ENCODE measurements at places on chromosomes 7 and 10. TPM values are rescaled to one million over a fixed set of nuclear protein-coding genes. Genes with fewer than 3 reads are reported as not detected.

- no peaks in the 10 kb centered on the region for H3K4me1 ChIP-seq
- H3K27ac ChIP-seq = no peak overlapping the region
- H3K36me3 ChIP-seq = no peaks in the 10 kb centered on the region
- DNase-seq = no peak
Measured at GRCh38 chr10:89651916-89652573, 7.0 kb upstream of the PANK1 start.

RPA3 gene
- total RNA-seq = 12.7 TPM

- H3K4me3 ChIP-seq = no peak overlapping the region
- no peak for DNase-seq
- H3K27ac ChIP-seq = no peak overlapping the region
- H3K27me3 ChIP-seq = no peaks in the 10 kb centered on the region
- no peaks in the 10 kb centered on the region for H3K4me1 ChIP-seq
Measured at GRCh38 chr10:106712988-106713387, 451.5 kb downstream of the SORCS1 start.

DNA sequence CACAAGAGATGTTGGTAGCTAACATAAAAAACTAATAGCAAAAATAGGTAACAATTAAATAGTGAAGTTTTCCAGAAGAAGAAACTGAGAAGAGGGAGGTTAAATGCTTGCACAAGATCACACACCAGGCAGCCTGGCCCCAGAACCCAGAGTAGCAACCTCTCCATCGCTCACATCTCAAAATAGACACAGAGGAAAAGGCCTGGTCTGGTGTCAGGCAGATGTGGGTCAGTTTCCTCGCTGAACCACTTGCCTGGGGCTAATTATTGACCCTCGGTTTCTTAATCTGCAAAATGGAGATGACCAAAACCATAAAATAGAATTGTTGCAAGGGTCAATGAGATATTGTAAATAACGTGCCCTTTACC is 44.5 kb upstream of the STK17A start:
- no peak overlapping the region for H3K27ac ChIP-seq
- H3K4me1 ChIP-seq = peaks cover 34% of the 10 kb centered on the region
- no peak overlapping the region for H3K4me3 ChIP-seq
- no peak for DNase-seq

PARG gene
- total RNA-seq = 32.2 TPM

DNA sequence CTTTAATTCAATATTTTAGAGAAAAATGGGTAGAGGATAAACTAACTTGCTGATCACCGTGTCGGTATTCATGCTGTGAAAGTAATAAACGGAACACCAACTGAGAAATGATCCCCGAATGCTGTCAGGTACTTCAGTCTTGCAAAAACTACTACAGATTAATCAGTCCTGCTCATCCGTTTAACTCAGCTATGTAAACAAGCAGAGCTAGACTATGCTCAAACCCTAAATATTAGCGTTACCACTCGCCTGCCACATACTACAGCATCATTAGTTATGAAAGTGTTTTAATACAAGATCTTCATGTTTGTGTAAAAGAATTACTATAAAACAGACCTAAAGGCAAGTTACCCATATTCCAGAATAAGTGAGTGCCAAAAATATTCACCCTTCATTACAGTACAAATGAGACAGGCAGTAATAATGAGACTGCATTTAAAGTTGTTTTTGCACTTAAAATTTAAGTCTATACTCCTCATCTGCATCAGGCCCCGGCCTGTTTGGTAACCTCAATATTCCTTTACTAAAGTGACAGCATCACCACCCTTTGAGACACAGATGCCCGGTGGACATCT is 952 bp downstream of the DNMBP start:
- H3K4me1 ChIP-seq = peaks cover 15% of the 10 kb centered on the region
- H3K36me3 ChIP-seq = no peaks in the 10 kb centered on the region
- no peaks in the 10 kb centered on the region for H3K27me3 ChIP-seq

DNA sequence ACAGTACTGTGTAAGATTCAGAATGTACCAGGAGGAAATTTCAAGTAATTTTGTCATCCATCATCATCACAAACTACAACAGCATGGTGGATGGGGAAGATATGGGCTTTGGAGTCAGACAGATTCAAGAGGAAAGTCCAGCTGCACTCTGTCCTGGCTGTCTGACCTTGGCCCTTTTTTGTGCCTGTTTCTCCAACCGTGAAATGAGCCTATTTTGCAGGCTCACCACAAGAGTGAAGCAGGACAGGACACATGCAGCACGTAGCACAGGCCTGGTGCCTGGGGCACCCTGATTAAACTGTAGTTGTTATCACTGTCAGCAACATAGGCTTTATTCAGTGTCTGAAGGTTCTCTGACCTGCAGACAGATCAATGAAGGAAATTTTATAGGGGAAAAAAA is 37.6 kb downstream of the RHOBTB1 start:
- no peak for DNase-seq
- peaks cover 2% of the 10 kb centered on the region for H3K4me1 ChIP-seq
- no peaks in the 10 kb centered on the region for H3K27me3 ChIP-seq
- H3K36me3 ChIP-seq = peaks cover 24% of the 10 kb centered on the region
- H3K27ac ChIP-seq = no peak overlapping the region

DNA sequence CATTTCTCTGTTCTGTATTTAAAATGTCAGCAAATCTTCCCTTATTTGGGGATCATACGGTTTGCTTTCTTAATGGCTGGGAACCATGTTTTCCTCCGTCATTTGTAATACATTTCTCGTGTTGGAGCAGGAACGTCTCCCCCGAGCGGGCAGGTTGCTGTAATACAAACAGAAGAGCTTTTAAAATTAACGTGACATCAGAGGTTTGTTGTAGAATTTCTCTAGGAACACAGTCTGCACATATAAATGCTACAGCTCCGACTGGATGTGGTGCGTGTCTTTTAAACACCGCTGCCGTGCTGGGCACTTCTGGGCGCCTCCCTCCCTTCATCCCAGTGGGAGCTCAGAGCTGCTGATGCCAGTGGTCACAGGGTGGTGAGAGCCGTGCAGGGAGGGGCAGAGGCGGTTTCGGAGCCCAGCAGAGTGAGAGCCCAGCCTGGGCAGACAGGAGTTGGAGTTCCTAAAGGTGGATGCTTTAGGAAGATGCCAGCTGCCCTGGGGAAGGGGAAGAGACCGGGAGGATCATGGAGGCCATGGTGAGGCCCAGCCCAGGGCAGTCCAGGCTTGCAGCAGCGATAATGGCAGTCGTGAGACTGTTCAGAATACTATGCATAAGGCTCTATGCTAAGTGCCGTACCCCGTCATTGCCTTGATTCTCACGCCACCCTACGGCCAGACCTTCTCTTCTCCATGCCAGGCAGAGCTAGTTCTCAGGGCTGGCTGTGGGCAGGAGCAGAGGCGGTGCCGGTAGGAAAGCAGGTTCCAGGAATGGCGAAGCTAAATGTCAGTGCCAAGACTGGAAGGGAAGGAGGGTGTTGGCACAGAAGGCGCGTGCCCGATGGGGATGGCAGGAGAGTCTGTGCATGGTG is 96.2 kb downstream of the GLRX3 start:
- no peaks in the 10 kb centered on the region for H3K36me3 ChIP-seq
- no peak overlapping the region for H3K27ac ChIP-seq
- H3K4me3 ChIP-seq = no peak overlapping the region
- no peaks in the 10 kb centered on the region for H3K4me1 ChIP-seq
- H3K27me3 ChIP-seq = no peaks in the 10 kb centered on the region
- no peak for DNase-seq

DNA sequence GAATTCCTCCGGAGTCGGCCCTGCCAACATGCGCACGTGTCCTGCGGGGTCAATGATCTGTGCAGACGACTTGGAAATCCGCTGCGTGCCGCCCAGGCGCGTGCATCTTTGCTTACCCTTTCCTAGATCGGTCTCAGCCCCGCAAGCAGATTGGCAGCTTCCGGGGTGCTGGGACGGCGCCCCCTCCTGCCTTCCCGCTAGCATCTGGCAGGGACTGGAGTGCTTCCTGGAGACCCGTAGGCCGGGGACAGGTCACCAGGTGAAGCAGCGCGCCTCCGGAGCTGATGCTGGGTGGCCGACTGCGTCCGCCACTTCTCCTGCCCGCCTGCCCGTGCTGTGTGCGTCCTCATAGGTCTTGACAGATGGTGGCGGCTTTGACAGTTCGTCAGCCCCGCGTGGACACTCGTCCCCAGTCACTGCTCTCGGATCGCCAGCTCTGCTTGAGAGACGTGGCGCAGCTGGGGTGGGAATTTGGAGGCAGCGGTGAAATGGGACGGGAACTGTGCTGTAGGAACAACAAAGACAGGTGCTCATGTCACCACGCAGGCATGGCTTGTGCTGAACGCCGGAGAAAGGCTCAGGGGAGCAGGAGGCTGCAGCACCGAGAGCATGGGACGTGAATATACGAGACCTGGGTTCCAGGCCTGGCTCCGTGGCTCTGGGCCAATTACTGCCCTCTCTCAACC is 21.9 kb upstream of the KCNK18 start:
- no peak overlapping the region for H3K27ac ChIP-seq
- no peaks in the 10 kb centered on the region for H3K4me1 ChIP-seq
- no peak for DNase-seq
- H3K36me3 ChIP-seq = no peaks in the 10 kb centered on the region
- H3K4me3 ChIP-seq = no peak overlapping the region

LRIT1 gene
- not detected for total RNA-seq

FANK1 gene
- total RNA-seq = 1.9 TPM

INSYN2A gene
- 0.18 TPM for total RNA-seq

- no peak overlapping the region for H3K27ac ChIP-seq
- no peak for DNase-seq
- H3K36me3 ChIP-seq = no peaks in the 10 kb centered on the region
- H3K4me1 ChIP-seq = no peaks in the 10 kb centered on the region
Measured at GRCh38 chr7:118006979-118007378, 133.7 kb upstream of the CTTNBP2 start.

DNA sequence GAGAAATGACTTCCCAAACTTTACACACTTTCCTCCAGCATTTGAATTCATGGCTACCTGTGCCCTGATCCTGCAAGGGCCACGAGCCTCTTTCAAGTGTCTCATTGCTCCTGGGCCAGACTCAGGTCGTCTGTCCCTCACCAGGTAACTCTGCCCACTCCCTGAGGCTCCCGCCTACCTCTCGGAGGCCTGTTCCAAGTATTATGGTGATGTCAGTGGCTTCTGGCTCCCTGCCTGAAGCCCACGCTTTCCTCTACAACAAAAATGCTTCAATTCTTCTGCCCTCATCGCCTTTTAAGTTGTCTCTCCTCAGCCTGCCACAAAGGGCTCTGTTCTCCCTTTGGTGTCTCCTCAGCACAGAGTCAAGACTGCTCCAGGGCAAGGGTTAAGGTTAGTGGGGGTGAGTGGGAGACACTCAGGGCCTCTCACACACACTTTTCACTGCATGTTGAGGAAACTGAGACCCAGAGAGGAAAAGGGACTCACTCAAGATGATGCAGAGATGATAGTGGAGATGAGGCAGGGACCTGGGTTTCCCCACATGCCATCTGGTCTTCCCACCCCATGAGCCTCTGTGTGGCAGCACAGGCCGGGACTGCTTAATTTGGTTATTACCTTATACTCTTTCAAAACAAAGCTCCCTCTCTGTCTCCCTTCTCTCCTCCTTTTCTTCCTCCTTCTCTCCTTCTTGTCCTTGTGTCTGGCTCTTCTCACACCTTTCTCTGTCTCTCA is 28.3 kb upstream of the EGR2 start:
- H3K36me3 ChIP-seq = no peaks in the 10 kb centered on the region
- H3K27me3 ChIP-seq = peaks cover 7% of the 10 kb centered on the region
- H3K27ac ChIP-seq = no peak overlapping the region
- no peaks in the 10 kb centered on the region for H3K4me1 ChIP-seq
- H3K4me3 ChIP-seq = no peak overlapping the region

DNA sequence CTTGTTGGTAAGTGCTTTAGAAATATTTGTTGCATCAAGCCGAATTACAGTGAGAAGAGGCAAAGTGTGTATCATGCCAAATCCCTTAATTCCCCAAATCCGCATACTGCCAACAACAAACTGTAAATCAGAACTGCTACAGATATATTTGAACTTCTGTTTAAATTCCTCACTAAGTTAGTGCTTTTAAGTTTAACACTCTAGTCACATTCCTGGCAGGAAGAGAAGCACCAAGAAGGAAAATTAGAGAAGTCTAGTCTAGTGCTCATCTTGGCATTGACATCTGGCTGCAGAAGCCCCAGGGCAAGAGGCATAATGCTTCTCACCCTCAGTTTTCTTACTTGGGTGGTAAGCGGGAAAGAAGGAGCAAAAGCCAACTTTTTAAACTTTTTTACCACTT is 343.5 kb downstream of the GPR37 start:
- H3K4me1 ChIP-seq = no peaks in the 10 kb centered on the region
- no peak overlapping the region for H3K27ac ChIP-seq
- DNase-seq = no peak
- H3K36me3 ChIP-seq = no peaks in the 10 kb centered on the region
- H3K27me3 ChIP-seq = no peaks in the 10 kb centered on the region

USP6NL gene
- 11.9 TPM for total RNA-seq

- no peak overlapping the region for H3K4me3 ChIP-seq
- DNase-seq = peak; percentile 53
- H3K27me3 ChIP-seq = no peaks in the 10 kb centered on the region
- peaks cover 19% of the 10 kb centered on the region for H3K36me3 ChIP-seq
Measured at GRCh38 chr10:404991-405390, 269.7 kb downstream of the ZMYND11 start.

COL1A2 gene
- total RNA-seq = 1,211 TPM

DNA sequence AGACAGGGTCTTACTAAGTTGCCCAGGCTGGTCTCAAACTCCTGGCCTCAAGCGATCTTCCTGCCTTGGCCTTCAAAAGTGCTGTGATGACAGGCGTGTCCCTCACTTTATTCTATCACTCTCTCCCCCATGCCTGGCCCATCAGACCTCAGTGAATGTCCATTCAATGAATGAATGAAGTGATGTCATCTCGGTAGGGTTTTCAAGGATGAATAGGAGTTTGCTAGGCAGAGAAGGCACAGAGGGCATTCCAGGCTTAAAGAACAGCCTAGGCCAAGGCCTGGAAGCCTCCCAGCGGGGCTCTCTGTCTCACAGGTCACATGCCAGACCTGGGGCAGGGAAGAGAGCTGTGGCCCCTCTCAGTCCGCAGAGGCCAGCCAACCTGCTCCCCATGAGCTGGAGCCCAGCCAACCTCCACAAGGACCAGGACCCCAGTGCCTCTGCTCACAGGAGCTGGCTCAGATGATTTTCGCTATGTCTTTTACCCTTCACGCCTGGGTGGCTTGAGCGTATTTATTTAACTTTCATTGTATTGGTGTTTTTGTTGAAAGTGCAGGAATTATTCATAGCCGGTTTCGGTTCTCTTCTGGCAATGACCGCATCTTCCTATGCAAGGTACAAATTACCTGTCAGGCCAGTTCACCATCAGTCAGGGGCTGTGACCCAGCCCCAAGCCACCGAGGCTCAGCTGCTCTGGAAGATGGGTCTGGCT is 11.8 kb upstream of the TNRC18 start:
- H3K4me3 ChIP-seq = no peak overlapping the region
- no peaks in the 10 kb centered on the region for H3K27me3 ChIP-seq
- H3K36me3 ChIP-seq = peaks cover 23% of the 10 kb centered on the region
- peaks cover 2% of the 10 kb centered on the region for H3K4me1 ChIP-seq
- DNase-seq = no peak

GRCh38 chr7:82729172-82730030 is 285.8 kb upstream of the CACNA2D1 start:
- H3K4me3 ChIP-seq = no peak overlapping the region
- no peaks in the 10 kb centered on the region for H3K27me3 ChIP-seq
- peak; percentile 60 for DNase-seq

- H3K27me3 ChIP-seq = no peaks in the 10 kb centered on the region
- no peak overlapping the region for H3K4me3 ChIP-seq
- H3K27ac ChIP-seq = no peak overlapping the region
- no peaks in the 10 kb centered on the region for H3K36me3 ChIP-seq
Measured at GRCh38 chr10:98488669-98489430, 42.1 kb upstream of the HPS1 start.

- H3K27ac ChIP-seq = no peak overlapping the region
- peaks cover 19% of the 10 kb centered on the region for H3K36me3 ChIP-seq
- no peaks in the 10 kb centered on the region for H3K27me3 ChIP-seq
- peak; percentile 64 for DNase-seq
- no peak overlapping the region for H3K4me3 ChIP-seq
Measured at GRCh38 chr10:127117125-127117524, 79.3 kb downstream of the INSYN2A start.
